ENCODE measurements at places on chromosomes 6 and 20.

DNA sequence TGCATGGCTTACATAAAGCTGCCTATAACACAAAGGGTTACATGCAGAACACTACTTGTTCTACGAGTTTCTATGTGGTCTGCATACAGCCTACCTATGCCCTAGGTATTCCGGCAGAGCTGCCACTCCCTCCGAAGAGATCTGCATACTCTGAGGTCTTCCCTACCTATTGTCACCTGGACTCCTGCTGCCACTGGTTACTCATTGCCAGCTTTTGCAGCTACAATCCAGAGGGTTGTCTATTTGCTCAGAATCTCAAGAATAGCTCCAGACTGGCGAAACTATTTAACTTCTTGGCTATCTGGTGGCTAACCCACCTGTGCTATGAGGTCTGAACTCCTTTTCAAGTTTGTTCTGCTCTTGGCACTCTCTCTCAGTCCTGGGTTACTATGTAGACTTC, 323.3 kb downstream of the BMP2 start:
- H3K4me1 ChIP-seq = no peaks in the 10 kb centered on the region
- DNase-seq = no peak
- H3K4me3 ChIP-seq = no peak overlapping the region
- H3K36me3 ChIP-seq = no peaks in the 10 kb centered on the region
- no peaks in the 10 kb centered on the region for H3K27me3 ChIP-seq

DNA sequence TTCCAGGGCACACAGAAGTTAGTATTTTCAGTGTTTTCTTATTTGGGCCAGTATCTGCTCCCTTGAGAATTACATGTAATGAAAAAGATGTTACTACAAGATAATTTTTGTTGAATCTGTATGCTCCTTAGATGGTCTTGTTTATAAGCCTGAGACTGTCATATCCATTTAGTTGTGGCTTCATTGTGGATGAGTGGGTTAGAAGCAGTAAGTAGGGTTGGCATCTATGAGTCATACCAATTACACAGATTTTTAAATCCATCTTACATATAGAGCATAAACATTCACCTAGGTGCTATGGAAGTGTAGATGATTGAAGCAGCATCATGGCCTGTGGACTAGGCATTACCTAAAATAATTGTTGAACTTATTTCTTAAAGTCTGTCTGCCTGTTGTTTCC, 13.5 kb upstream of the BAG2 start:
- no peaks in the 10 kb centered on the region for H3K27me3 ChIP-seq
- H3K4me3 ChIP-seq = no peak overlapping the region
- no peaks in the 10 kb centered on the region for H3K4me1 ChIP-seq
- peaks cover 46% of the 10 kb centered on the region for H3K36me3 ChIP-seq
- no peak overlapping the region for H3K27ac ChIP-seq
- DNase-seq = no peak

DNA sequence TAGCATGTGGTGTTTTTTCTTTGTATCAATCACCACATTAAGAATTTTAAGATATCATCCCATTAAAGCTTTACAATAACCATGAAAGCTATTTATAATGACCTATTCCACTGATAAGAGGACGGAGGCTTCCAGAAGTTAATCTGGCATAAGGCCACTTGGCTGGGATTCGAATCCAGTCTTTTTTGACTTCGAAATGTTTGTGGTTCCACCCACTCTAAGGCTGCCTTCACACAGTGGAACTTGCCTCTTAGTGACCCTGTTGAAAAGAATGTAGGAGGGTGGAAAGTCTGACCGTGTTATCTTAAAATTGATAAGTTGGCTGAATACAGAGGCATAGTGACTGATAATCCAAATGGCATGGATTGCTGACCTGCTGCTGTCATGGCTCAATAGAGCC, 959.7 kb downstream of the KIF16B start:
- H3K27me3 ChIP-seq = no peaks in the 10 kb centered on the region
- H3K27ac ChIP-seq = no peak overlapping the region
- no peaks in the 10 kb centered on the region for H3K36me3 ChIP-seq

GRCh38 chr6:43276577-43277305, 21.3 kb upstream of the SLC22A7 start:
- peaks cover 27% of the 10 kb centered on the region for H3K27me3 ChIP-seq
- H3K27ac ChIP-seq = no peak overlapping the region
- H3K4me1 ChIP-seq = peaks cover 18% of the 10 kb centered on the region
- no peaks in the 10 kb centered on the region for H3K36me3 ChIP-seq
- no peak for DNase-seq
- peak overlapping the region; percentile 47 for H3K4me3 ChIP-seq

- no peak overlapping the region for H3K27ac ChIP-seq
- DNase-seq = no peak
- H3K27me3 ChIP-seq = no peaks in the 10 kb centered on the region
- H3K4me1 ChIP-seq = no peaks in the 10 kb centered on the region
These were observed 25.5 kb upstream of the FKBP1A start for GRCh38 chr20:1418350-1418749.

- H3K36me3 ChIP-seq = peaks cover 5% of the 10 kb centered on the region
- no peak overlapping the region for H3K4me3 ChIP-seq
- no peak overlapping the region for H3K27ac ChIP-seq
- H3K4me1 ChIP-seq = no peaks in the 10 kb centered on the region
- DNase-seq = no peak
These were observed 19.1 kb upstream of the ZC3H12D start for GRCh38 chr6:149503872-149504271.

- H3K4me1 ChIP-seq = peaks cover 25% of the 10 kb centered on the region
- no peak overlapping the region for H3K27ac ChIP-seq
- no peaks in the 10 kb centered on the region for H3K36me3 ChIP-seq
- peaks cover 47% of the 10 kb centered on the region for H3K27me3 ChIP-seq
These were observed 940 bp upstream of the HS3ST5 start for GRCh38 chr6:114343782-114344144.

- no peak for DNase-seq
- no peak overlapping the region for H3K27ac ChIP-seq
- peaks cover 10% of the 10 kb centered on the region for H3K4me1 ChIP-seq
These were observed 211.0 kb downstream of the FOXC1 start for GRCh38 chr6:1820714-1821113.

DNA sequence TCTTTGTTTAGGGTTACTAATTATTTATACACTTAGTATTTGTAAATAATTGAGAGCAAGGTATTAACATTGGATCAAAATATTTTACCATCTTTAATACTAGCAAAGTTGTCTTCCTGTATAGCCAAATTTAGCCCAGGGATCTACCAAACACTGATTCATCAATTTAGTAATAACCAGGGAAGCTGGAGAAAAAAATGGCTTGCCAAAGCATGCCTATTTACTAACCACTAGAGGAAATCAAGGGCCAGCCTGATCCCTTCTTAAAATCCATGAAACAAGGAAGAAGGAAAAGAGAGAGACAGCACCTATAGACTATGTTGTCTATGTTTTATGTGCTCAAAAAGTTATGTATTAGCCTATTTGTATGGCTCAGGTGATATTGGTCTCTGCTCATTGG, 450.3 kb upstream of the GJE1 start:
- no peak overlapping the region for H3K27ac ChIP-seq
- no peaks in the 10 kb centered on the region for H3K27me3 ChIP-seq

- no peak overlapping the region for H3K4me3 ChIP-seq
- peaks cover 53% of the 10 kb centered on the region for H3K27me3 ChIP-seq
- no peak overlapping the region for H3K27ac ChIP-seq
- H3K36me3 ChIP-seq = no peaks in the 10 kb centered on the region
- H3K4me1 ChIP-seq = no peaks in the 10 kb centered on the region
These were observed 66.6 kb upstream of the CTNNBL1 start for GRCh38 chr20:37627060-37627766.

GRCh38 chr6:129134535-129134934, 251.6 kb downstream of the LAMA2 start:
- no peaks in the 10 kb centered on the region for H3K27me3 ChIP-seq
- DNase-seq = no peak
- no peak overlapping the region for H3K4me3 ChIP-seq
- H3K27ac ChIP-seq = peak overlapping the region; percentile 82
- peaks cover 32% of the 10 kb centered on the region for H3K4me1 ChIP-seq

DNA sequence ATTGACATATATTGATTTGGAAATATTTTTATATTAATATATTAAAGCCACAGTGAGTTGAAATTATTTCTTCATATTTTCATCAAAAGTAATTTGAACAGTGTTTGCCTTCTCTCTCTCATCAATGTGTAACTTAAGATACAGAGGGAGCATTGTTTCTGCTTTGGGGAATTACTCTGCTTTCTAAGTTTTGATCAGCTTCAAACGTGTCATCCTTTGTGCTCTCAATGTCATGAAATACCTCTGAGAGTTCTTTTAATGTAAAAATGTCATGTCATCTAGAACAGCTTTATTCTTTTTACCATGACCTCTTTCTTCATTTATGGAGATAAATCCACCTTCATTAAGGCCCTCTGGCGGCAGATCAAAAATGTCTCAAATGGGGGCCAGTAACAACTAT, 259.4 kb upstream of the STXBP5 start:
- no peak overlapping the region for H3K4me3 ChIP-seq
- DNase-seq = no peak

GRCh38 chr20:23150304-23151007, 64.3 kb upstream of the CD93 start:
- H3K4me1 ChIP-seq = peaks cover 66% of the 10 kb centered on the region
- H3K27ac ChIP-seq = no peak overlapping the region
- no peak for DNase-seq
- H3K27me3 ChIP-seq = no peaks in the 10 kb centered on the region

- H3K4me1 ChIP-seq = peaks cover 15% of the 10 kb centered on the region
- H3K4me3 ChIP-seq = no peak overlapping the region
- H3K27ac ChIP-seq = no peak overlapping the region
- peaks cover 3% of the 10 kb centered on the region for H3K36me3 ChIP-seq
- H3K27me3 ChIP-seq = no peaks in the 10 kb centered on the region
These were observed 8.0 kb downstream of the STMN3 start for GRCh38 chr20:63645218-63645617.

DNA sequence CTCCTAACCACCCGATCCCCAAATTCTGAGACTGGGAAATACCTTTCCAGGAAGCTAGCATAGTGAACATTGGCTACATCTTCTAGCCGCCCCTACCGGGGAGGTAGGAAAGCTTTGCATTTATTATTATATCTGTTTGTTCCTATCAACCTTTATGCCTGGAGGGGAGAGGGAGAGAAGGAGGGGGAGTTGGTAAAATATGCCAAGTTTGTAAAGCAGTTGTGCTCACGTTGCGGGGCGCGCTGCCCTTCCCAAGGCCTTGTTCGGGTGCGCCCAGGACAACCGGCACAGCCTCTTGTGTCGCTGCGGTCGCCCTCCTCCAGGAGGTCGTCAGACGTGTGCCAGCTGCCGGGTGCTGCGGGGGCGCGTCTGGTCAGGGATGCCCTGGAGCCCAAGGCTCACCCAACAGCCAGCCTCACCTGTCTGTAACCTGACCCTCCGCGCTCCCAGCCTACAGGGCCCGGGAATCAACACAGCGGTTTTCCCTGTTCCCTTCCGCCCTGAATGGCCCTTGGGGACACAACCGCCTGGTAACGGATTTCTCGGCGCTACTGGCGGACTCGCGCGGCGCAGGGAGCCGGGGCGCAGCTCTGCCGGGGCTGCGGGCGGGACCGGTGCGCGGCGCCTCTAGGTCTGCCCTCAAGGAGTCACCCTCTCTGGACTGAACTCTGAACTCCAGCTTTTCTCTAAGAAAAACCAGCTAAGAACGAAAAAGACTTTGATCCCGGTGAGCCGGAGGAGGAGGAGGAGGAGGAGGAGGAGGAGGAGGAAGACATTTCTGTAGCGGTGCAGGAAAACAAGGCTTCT, 1.1 kb upstream of the OVOL2 start:
- H3K27me3 ChIP-seq = peaks cover 74% of the 10 kb centered on the region
- peak overlapping the region; percentile 88 for H3K27ac ChIP-seq
- no peaks in the 10 kb centered on the region for H3K36me3 ChIP-seq
- peak overlapping the region; percentile 60 for H3K4me3 ChIP-seq

DNA sequence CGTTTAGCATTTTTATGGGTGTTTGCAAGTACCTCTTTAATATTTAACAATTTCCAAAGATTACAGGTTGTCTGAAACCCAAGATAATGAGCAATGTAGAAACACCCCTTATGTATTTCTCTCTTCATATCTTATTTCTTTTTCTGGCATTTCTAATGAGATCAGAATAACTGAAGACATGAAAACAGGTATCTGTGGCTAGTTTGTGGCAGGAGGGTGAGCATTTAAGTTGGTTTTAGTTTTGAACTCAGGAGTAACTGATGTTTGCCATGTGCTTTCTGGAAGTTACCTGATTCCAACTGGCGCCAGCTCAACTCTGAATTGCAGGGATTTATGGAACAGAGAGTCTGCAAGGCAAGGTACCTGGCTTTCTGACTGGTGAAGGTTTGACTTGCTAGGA, 35.4 kb upstream of the PRL start:
- H3K4me3 ChIP-seq = no peak overlapping the region
- DNase-seq = no peak
- no peaks in the 10 kb centered on the region for H3K36me3 ChIP-seq
- no peak overlapping the region for H3K27ac ChIP-seq
- no peaks in the 10 kb centered on the region for H3K4me1 ChIP-seq

DNA sequence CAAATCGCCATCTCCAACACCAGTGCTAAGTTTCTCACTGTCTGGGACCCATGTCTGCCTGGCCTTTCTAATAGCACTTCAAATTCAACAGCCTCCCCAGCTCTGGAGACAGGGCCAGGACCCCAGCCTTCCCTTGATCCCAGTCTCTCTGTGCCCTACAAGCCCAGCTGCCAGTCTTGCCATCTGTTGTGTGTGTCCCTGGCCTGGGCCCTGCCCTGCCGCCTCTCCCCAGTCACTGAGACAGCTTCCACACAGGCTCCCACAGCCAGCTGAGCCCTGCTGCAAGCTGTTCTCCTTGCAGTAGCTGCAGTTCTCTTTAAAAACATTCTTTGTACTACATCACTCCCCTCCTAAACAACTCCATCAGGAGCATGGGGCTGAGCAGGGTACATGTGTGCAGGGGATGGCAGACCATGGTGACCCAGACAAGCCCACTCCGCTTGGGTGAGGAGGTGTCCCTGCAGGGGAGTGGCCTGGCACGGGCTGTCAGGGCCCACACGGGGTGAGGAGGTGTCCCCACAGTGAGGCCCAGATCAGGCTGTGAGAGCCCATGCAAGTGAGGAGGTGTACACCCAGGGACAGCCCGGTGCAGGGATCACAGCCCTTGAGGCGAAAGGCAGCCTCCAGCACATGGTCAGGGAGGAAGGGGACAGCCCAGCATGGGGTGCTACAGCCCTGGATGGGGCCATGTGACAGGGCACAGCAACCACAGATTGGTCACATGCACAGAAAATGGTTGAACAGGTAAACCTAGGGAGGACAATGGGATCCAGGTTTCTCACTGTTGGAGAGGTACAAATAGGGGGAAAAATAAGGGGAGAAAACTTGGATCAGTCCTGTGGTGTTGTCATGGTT, 16.2 kb downstream of the CST7 start:
- DNase-seq = no peak
- no peaks in the 10 kb centered on the region for H3K27me3 ChIP-seq
- no peak overlapping the region for H3K4me3 ChIP-seq
- H3K36me3 ChIP-seq = peaks cover 99% of the 10 kb centered on the region
- no peak overlapping the region for H3K27ac ChIP-seq
- no peaks in the 10 kb centered on the region for H3K4me1 ChIP-seq

Measured in suprapubic skin (tissue), 4 donors.